ENCODE measurements at places on chromosomes 16 and 17. TPM values are rescaled to one million over a fixed set of nuclear protein-coding genes. Genes with fewer than 3 reads are reported as not detected.
A peak's percentile ranks its signal among the peaks of the same experiment; 100 is the strongest.

Gene KCNAB3
- total RNA-seq: 7.5 TPM

- H3K36me3 ChIP-seq: peaks cover 2% of the 10 kb centered on the region
- DNase-seq: no peak
- no peak overlapping the region for H3K27ac ChIP-seq
- H3K4me1 ChIP-seq: peaks cover 28% of the 10 kb centered on the region
These were observed 26.6 kb upstream of the OR1F1 start for GRCh38 chr16:3161235-3162018.

DNA sequence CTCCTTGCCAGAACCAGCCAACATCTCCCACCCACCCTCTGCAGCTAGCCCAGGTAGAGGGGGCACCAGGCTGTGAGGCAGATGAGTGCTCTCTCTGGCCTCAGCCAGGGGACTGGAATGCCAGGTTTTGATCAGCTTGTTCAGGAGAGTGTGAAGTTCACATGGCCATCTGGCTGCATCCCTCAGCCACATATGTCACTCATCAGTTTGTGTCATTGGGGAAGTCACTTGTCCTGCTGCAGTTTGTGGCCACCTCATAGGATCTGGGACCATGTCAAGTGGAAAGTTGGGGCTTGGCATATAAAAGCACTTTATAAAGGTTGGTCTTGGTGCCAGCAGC is 147.6 kb downstream of the SOCS1 start:
- H3K36me3 ChIP-seq: peaks cover 21% of the 10 kb centered on the region
- peaks cover 34% of the 10 kb centered on the region for H3K4me1 ChIP-seq
- no peak for DNase-seq
- no peak overlapping the region for H3K4me3 ChIP-seq
- H3K27ac ChIP-seq: no peak overlapping the region

Gene KRT33A
- not detected for total RNA-seq

Gene PRCD
- 0.36 TPM for total RNA-seq

GRCh38 chr17:2089021-2089422 is 34.1 kb downstream of the HIC1 start:
- H3K36me3 ChIP-seq: peaks cover 41% of the 10 kb centered on the region
- peak overlapping the region; percentile 94 for H3K27ac ChIP-seq
- peaks cover 65% of the 10 kb centered on the region for H3K4me1 ChIP-seq
- no peaks in the 10 kb centered on the region for H3K27me3 ChIP-seq
- DNase-seq: peak; percentile 18
- peak overlapping the region; percentile 89 for H3K4me3 ChIP-seq

Gene NACA2
- total RNA-seq: not detected

GRCh38 chr16:20363191-20363590 is 10.7 kb upstream of the UMOD start:
- H3K4me3 ChIP-seq: no peak overlapping the region
- no peak overlapping the region for H3K27ac ChIP-seq
- no peaks in the 10 kb centered on the region for H3K4me1 ChIP-seq
- peaks cover 20% of the 10 kb centered on the region for H3K27me3 ChIP-seq

Gene GNG13
- not detected for total RNA-seq

DNA sequence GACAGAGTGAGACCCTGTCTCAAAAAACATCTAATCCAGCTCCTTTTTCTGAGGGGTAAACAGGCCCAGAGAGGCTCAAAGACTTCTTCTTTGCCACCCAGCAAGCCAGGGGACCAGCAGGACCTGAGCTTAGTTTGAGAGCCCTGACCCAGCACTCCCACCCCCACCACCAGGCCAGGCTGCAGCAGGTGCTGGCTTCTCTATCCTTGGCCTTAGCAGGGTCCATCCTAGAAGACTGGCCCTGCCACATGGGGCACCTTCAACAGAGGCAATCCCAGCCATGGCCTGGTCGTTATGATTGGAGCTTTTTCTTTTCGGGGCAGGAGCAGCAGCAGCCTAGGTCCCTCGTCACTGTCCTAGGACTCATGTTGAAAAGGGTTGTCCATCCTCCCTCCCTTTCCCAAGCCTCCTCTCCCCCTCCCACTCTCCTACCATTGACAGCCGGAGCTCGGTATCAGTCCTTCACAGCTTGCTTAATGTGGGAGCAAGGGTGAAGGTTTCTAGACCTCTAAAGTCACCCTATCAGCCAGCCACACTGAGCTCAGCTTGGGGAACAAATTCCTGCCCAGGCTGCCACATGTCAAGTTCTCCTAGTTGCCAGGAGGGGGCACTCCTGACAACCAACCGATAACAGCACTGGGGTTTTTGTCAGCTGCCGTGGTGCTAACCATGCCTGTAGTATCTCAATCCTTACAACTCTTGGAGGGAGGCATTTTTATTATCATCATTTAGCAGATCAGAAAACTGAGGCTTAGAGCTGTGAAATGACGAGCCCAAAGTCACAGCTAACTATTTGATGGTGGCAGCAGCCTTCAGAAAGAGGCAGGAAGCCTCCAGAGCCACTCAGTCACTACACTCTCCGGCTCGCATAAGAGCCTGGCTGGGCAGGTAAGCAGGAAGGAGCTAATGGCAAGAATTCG is 11.2 kb downstream of the MRPL27 start:
- H3K36me3 ChIP-seq: no peaks in the 10 kb centered on the region
- H3K4me1 ChIP-seq: peaks cover 14% of the 10 kb centered on the region
- H3K27me3 ChIP-seq: no peaks in the 10 kb centered on the region
- peak overlapping the region; percentile 78 for H3K27ac ChIP-seq

Gene GCGR
- total RNA-seq: not detected

DNA sequence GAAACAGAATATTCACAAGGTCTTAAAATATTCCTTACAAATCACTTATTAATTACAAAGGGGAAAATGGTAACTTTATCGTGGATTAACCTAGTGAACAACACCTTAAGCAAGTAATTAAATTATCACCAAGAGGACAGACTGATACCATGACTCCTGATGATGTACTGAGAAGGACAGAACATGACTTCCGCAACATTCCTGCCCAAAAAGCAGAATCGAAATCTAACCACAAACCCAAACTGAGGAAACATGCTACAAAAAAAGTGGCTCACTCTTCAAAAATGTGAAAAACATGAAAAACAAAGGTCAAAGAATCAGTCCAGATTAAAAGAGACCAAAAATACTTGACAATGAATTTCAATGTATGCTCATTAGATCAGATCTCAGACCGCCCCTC is 151.5 kb downstream of the AATF start:
- no peak overlapping the region for H3K4me3 ChIP-seq
- peaks cover 1% of the 10 kb centered on the region for H3K4me1 ChIP-seq
- no peaks in the 10 kb centered on the region for H3K27me3 ChIP-seq
- H3K27ac ChIP-seq: no peak overlapping the region

DNA sequence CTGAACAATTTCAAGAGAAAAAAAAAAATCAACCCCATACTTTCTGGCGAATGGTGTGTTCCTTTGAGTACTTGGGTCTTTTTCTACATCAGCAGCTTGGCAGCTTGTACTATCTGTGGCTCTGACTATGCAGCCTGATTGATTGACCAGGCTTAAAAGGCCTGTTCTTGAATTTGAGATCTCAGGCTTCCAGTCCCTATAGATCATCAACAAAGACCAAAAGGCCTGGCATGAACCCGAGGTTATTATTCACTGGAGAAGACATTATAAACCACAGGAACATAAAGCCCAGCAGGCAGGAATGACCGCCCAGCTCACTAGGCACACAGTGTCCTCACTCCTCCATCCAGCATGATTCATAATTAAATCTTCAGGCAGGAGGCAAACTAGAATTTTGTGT is 32.1 kb upstream of the CDH3 start:
- H3K27ac ChIP-seq: no peak overlapping the region
- peaks cover 1% of the 10 kb centered on the region for H3K36me3 ChIP-seq
- no peaks in the 10 kb centered on the region for H3K4me1 ChIP-seq
- no peaks in the 10 kb centered on the region for H3K27me3 ChIP-seq
- DNase-seq: no peak

Gene ITGAX
- total RNA-seq: 1.6 TPM

- peaks cover 1% of the 10 kb centered on the region for H3K36me3 ChIP-seq
- peaks cover 8% of the 10 kb centered on the region for H3K4me1 ChIP-seq
- no peak for DNase-seq
- no peak overlapping the region for H3K27ac ChIP-seq
- H3K4me3 ChIP-seq: no peak overlapping the region
These were observed 5.5 kb downstream of the MRPL28 start for GRCh38 chr16:364595-365491.

GRCh38 chr17:63644846-63645245 is 22.6 kb downstream of the MAP3K3 start:
- H3K4me1 ChIP-seq: peaks cover 17% of the 10 kb centered on the region
- DNase-seq: no peak
- H3K27me3 ChIP-seq: no peaks in the 10 kb centered on the region
- H3K36me3 ChIP-seq: peaks cover 9% of the 10 kb centered on the region

Gene ACBD4
- 8.9 TPM for total RNA-seq

DNA sequence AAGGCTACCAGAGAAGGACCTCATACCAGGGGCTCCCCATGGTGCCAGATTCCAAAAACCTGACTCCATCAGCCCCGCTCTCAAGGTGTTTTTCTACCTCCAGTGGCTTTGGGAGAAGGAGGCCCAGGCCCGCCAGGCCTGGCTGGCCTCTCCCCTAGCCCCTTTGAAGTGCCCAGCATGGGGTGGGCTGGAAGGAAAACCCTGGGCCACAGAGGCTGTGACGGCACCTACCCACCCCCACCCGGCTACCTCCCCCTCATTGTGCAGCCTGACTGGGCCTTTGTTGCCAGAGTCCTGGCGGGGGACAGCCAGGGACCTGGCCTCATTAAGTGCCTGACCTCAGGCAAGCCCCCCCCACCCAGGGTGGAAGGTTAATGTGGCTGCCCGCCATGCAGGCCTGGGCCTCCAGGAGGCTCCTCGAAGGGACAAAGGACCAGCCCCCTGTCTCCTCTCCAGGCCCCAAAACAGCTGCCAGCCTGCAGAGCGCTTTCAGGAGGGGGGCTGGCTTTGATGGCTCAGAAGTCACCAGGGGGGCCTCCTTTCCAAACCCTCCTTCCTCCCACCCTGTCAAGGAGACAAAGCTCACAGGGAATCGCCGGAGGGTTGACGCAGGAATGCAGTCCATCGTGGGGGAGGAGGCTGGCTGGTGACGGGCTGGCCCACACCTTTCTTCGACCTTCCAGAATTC is 159.4 kb downstream of the ZNF423 start:
- no peaks in the 10 kb centered on the region for H3K4me1 ChIP-seq
- H3K27me3 ChIP-seq: peaks cover 30% of the 10 kb centered on the region
- no peak overlapping the region for H3K4me3 ChIP-seq
- H3K36me3 ChIP-seq: no peaks in the 10 kb centered on the region
- no peak for DNase-seq
- no peak overlapping the region for H3K27ac ChIP-seq

- no peak overlapping the region for H3K27ac ChIP-seq
- no peaks in the 10 kb centered on the region for H3K36me3 ChIP-seq
- H3K4me1 ChIP-seq: no peaks in the 10 kb centered on the region
- no peak for DNase-seq
- no peak overlapping the region for H3K4me3 ChIP-seq
These were observed 16.3 kb downstream of the HS3ST4 start for GRCh38 chr16:25707982-25708583.

DNA sequence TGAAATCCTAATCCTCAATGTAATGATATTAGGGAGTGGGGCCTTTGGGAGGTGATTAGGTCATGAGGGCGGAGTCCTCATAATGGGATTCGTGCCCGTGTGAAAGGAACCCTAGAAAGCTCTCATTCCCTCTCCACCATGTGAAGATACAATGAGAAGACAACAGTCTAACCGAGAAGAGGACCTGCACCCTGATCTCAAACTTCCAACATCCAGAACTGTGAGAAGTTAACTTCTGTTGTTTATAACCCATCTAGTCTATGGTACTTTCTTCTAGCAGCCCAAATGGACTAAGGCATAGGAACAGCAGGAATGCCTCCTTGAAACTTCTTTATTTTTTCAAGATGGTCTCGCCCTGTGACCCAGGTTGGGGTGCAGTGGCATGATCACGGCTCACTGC is 24.7 kb downstream of the WSB1 start:
- no peak overlapping the region for H3K4me3 ChIP-seq
- DNase-seq: no peak
- no peak overlapping the region for H3K27ac ChIP-seq
- peaks cover 21% of the 10 kb centered on the region for H3K36me3 ChIP-seq

Data from activated naive CD8-positive, alpha-beta T cell treated with anti-CD3 and anti-CD28 coated beads for 36 hours (primary cell).